ENCODE measurements at places on chromosomes 5 and 9. TPM values are rescaled to one million over a fixed set of nuclear protein-coding genes. Genes with fewer than 3 reads are reported as not detected.
A peak's percentile ranks its signal among the peaks of the same experiment; 100 is the strongest.

The OR1J2 gene
- total RNA-seq: not detected

The MBLAC2 gene
- total RNA-seq: 10.3 TPM

The VCAN gene
- total RNA-seq: 30.3 TPM

The RLN2 gene
- total RNA-seq: not detected

The CCL27 gene
- 169 TPM for total RNA-seq

The IFNA21 gene
- not detected for total RNA-seq

DNA sequence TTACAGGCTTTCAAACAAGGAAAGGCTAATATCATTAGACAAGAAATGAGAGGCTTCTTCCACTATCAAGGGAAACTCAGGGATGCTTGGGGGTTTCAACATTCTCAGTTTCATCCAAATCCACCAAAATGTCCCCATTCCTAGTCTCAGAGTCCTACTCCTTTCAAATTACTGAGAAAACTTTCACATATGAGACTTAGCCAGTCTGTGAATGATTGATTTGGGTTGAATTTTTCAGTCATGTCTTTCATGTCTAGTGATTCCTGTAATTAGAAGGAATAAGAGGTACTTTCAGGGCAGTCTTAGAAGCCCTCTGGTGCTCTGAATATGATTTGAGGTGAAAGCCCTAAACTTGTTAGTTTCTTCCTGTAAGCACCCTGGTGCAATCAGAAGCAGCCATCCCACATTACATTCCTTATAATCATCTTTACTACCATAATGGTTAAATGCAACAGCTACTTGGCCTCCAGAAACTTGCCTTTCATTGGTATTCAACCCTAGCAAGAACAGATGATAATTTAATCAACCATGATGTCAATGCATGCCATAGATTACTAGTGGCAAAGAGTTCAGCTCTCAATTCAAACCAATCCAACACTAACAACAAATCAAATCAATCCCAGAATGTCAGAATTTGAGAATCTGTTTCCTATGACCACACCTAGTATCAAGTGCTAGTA, 50.7 kb upstream of the RIC1 start:
- peaks cover 4% of the 10 kb centered on the region for H3K4me1 ChIP-seq
- no peaks in the 10 kb centered on the region for H3K27me3 ChIP-seq
- no peak overlapping the region for H3K4me3 ChIP-seq
- H3K27ac ChIP-seq: no peak overlapping the region
- DNase-seq: no peak

GRCh38 chr5:91126448-91126847, 256.7 kb downstream of the ARRDC3 start:
- no peak for DNase-seq
- H3K4me1 ChIP-seq: peaks cover 44% of the 10 kb centered on the region
- H3K27ac ChIP-seq: peak overlapping the region; percentile 48

DNA sequence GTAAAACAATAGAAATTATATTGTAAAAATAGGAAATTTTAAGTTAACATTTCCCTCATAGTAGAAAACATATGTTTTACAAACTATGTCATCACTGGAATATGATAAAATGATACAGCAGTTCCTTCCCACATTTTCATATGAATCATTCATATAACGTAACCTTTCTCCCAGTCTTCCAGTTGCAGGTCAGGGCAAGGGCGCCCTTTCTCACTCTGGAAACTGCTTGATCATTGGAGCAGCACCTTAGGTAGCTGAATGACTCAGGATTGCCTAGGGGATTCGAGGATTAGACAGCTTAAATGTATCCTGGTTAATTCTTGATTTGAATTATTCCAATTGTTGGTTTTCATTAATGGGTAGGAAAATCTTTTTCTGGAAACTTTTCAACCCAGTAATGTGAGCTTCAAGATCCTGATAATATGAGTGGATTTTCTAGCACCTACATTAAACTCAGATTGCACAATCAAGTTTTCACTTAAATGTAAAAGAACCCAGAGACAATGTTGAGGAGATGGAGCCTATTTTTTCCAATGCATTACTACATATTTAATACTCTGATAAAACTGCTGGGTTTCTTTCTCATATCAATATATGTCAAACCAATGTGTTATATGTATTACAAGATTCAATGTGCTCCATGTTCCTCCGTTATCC, 32.6 kb upstream of the ANXA1 start:
- H3K27ac ChIP-seq: no peak overlapping the region
- no peaks in the 10 kb centered on the region for H3K36me3 ChIP-seq
- H3K27me3 ChIP-seq: no peaks in the 10 kb centered on the region
- no peak for DNase-seq

- no peak overlapping the region for H3K27ac ChIP-seq
- peaks cover 4% of the 10 kb centered on the region for H3K4me1 ChIP-seq
- H3K4me3 ChIP-seq: no peak overlapping the region
- no peaks in the 10 kb centered on the region for H3K36me3 ChIP-seq
Observed at GRCh38 chr5:138961221-138961620, 86.1 kb upstream of the LRRTM2 start.

- no peaks in the 10 kb centered on the region for H3K4me1 ChIP-seq
- H3K27ac ChIP-seq: no peak overlapping the region
- no peaks in the 10 kb centered on the region for H3K27me3 ChIP-seq
Observed at GRCh38 chr5:141272906-141273305, 27.7 kb downstream of the PCDHB15 start.

DNA sequence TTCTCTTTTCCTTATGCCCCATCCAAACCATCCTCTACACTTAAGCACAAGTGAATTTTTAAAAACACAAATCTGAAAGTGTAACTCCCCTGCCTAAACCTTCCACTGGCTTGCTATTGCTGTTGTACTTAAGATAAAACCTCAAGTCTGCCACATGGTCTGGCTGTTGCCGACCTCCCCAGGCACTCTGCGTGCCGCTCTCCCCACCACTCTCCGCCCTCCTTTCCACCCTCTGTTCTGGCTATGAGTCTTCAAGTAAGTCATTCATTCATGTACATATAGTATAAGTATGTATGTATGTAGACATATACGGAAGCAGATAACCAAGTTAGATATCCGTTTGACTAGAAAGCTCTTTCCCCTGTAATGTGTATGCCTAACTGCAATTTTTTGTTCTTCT, 94.7 kb upstream of the ANKRD55 start:
- DNase-seq: no peak
- no peak overlapping the region for H3K4me3 ChIP-seq
- no peak overlapping the region for H3K27ac ChIP-seq
- no peaks in the 10 kb centered on the region for H3K27me3 ChIP-seq
- H3K36me3 ChIP-seq: no peaks in the 10 kb centered on the region

DNA sequence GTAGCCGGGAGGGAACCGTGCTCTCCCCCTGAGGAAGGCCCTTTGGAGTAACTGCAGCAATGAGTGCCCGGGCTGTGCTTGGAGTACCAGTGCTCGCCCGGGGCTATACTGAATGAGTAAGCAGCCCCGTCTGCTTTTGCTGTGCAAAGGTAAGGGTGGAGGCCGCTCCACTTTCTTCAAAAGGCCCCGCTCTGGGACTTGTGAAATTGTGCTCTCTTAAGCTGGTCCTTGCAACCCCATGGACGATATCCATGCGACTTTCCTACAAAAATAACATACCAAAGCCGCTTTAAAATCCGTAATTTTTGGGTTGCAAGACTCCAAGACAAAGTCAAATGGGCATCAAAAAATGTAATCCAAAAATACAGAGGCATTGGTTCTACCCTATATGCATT, 578 bp upstream of the TNFAIP8 start:
- H3K4me1 ChIP-seq: peaks cover 54% of the 10 kb centered on the region
- no peak for DNase-seq
- H3K4me3 ChIP-seq: peak overlapping the region; percentile 57
- H3K36me3 ChIP-seq: no peaks in the 10 kb centered on the region
- no peaks in the 10 kb centered on the region for H3K27me3 ChIP-seq

DNA sequence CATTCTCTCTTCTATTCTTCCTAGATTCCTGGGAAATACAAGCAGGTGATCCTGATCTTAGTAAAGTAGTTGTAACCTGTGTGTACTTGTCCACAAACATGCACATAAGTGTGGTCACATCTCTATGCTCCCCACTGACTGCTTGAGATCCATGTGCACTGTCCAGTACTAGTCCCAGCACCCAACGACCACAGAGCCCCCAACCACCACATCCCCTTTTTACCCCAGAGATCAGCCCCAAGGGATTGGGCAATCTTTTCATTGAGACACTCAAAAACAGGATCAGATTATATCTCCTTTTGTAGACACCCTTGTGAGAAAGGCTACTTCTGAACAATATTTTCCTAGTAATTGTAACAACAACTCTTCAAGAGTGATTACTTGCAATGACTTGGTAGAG, 240.6 kb downstream of the ACTL7B start:
- no peak for DNase-seq
- H3K27me3 ChIP-seq: no peaks in the 10 kb centered on the region
- no peak overlapping the region for H3K4me3 ChIP-seq
- H3K27ac ChIP-seq: no peak overlapping the region

DNA sequence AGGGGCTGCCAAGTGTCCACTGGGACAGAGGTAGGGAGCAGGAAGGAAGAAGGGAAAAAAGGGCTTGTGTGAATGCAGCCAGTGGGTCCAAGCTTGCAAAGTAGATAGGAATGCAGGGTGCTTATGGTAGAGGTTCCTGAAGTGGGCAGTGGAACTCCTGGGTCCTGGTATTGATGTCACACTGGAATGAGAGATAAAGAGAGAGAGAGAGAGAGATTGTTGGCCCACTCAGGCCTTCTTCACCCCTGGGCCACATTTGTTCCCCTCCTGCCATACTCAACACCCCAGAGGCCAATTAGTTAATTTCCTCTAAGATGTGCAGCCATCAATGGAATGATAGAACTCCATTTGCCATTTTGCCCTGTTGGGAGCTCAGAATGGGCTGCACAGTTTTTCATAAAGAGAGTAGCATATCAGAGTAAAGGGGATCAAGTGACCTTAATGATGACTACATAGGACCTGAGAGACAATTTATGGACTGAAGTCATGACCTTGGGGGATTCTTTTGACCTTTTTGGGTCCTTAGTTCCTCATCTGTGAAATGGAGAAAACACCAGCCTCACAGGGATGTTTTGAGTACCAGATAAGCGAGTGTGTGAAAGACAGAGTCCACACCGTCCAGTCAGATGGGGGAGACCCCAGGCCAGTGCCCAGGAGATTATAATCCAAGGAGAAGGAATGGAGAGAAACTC, 52.9 kb downstream of the PPARGC1B start:
- no peaks in the 10 kb centered on the region for H3K36me3 ChIP-seq
- H3K4me3 ChIP-seq: no peak overlapping the region
- H3K27ac ChIP-seq: no peak overlapping the region
- no peak for DNase-seq

DNA sequence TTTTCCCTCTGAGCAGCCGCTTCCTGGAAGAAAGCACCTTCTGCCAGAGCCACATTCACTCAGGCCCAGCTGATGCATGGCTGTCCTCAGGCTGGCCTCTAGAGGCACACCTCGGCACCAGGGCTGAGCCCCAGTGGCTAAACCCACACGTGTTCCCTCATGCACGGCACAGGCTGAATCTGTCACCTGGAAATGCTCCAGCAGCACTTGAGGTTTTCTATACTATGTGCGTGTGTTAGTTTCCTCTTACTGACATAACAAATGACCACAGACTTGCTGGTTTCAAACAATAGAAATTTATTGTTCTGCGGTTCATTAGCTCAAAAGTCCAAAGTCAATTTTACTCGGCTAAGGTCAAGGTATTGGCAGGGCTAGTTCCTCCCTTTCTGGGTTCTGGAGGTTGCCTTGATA, 141.4 kb downstream of the LRRC70 start:
- no peaks in the 10 kb centered on the region for H3K27me3 ChIP-seq
- no peaks in the 10 kb centered on the region for H3K4me1 ChIP-seq
- H3K27ac ChIP-seq: no peak overlapping the region

DNA sequence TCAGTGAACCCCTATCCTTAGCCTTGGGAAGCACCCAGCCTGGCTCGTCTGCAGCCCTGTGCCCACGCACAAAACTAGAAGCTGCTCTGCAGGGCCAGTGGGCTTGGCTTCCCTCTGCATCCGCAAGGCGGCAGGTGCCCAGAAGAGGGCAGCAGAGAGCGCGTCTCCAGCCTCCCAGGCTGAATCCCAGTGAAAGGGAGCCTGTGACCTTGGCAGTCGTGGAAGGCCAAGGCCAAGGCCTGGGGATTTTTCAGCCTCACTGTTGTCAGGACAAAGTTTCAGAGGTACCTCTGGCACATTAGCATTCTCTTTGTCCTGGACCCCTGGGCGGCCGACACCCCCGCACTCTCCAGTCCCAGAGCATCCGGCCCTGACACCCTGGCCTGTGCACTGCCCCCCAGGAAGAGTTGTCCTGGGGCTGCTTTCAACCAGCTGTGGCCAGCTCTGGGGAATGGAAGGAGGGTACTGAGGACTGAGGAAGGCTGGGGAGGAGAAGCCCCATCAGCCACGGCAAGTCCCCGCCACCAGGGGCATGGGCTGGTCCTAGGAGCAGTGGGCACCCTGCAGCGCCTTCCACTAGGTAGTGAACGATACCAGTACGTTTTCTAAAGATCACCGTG, 63.6 kb upstream of the IL17B start:
- H3K4me3 ChIP-seq: no peak overlapping the region
- no peaks in the 10 kb centered on the region for H3K36me3 ChIP-seq
- H3K27me3 ChIP-seq: no peaks in the 10 kb centered on the region
- peak; percentile 85 for DNase-seq
- H3K4me1 ChIP-seq: peaks cover 68% of the 10 kb centered on the region
- peak overlapping the region; percentile 79 for H3K27ac ChIP-seq

GRCh38 chr5:137997726-137998213, 35.1 kb downstream of the FAM13B start:
- H3K36me3 ChIP-seq: peaks cover 14% of the 10 kb centered on the region
- H3K27ac ChIP-seq: no peak overlapping the region
- H3K4me3 ChIP-seq: no peak overlapping the region
- DNase-seq: no peak
- no peaks in the 10 kb centered on the region for H3K27me3 ChIP-seq
- peaks cover 12% of the 10 kb centered on the region for H3K4me1 ChIP-seq

- H3K4me3 ChIP-seq: no peak overlapping the region
- no peak for DNase-seq
Observed at GRCh38 chr9:120729791-120730241, 15.5 kb upstream of the MEGF9 start.

GRCh38 chr9:130870491-130871381, 25.9 kb downstream of the QRFP start:
- peaks cover 51% of the 10 kb centered on the region for H3K36me3 ChIP-seq
- H3K27ac ChIP-seq: no peak overlapping the region
- no peak overlapping the region for H3K4me3 ChIP-seq

GRCh38 chr9:6667633-6668280, 22.2 kb upstream of the GLDC start:
- H3K4me1 ChIP-seq: no peaks in the 10 kb centered on the region
- H3K4me3 ChIP-seq: no peak overlapping the region
- H3K27me3 ChIP-seq: no peaks in the 10 kb centered on the region
- no peak overlapping the region for H3K27ac ChIP-seq

GRCh38 chr5:173903396-173904140, 15.4 kb downstream of the CPEB4 start:
- peaks cover 25% of the 10 kb centered on the region for H3K4me1 ChIP-seq
- H3K27me3 ChIP-seq: no peaks in the 10 kb centered on the region
- peaks cover 3% of the 10 kb centered on the region for H3K36me3 ChIP-seq

GRCh38 chr5:86768699-86769202, 151.0 kb downstream of the COX7C start:
- no peaks in the 10 kb centered on the region for H3K36me3 ChIP-seq
- no peak for DNase-seq
- H3K4me1 ChIP-seq: no peaks in the 10 kb centered on the region
- no peak overlapping the region for H3K4me3 ChIP-seq
- H3K27ac ChIP-seq: no peak overlapping the region

All from suprapubic skin (tissue), 4 donors.